GM03348 (cell line): ENCODE measurements at places on chromosomes 6 and 20.

GRCh38 chr6:88972504-88973423 lies 9.3 kb upstream of the RNGTT start:
- no peak for DNase-seq

DNA sequence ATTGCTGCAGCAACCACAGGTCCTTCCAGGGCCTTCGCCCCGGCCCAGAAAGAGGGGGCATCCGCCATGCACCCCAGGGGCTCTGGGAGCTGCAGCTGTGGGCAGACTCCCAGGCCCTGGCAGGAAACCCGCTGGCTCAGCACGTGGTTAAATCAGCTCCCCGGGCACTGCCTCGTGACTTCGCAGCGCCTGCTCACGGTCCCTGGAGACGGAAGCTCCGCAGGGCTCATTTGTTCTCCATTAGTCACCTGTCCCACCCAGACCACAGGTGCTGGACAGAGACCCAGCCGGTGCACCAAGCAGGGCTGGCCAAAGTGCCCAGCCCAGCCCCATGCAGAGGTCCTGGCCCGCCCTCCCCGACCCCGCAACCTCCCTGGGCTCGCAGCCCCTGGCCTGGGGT lies 14.7 kb downstream of the KCNQ2 start:
- peak; percentile 66 for DNase-seq

- DNase-seq, result no peak
Measured at GRCh38 chr6:153214436-153214835, 83.4 kb upstream of the RGS17 start.

DNA sequence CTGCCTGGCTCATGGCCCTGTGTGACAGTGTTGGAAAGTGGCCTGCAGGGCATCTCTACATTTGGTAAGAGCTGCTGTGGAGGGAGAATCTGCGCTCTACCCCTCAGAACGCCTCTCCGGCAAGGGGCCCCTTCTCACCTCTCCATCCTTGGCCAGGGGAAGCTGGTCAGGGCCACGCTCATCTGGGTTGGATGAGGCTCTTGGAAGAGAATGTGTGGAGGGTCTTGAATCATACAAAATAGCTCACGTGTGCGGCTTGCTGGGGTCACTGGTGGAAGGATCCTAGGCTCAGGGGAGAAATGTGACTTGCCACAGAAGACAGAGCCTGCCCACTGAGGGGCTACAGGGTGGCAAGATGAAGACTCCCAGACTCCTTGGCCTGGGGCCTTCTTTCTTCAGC lies 105.0 kb downstream of the SCML4 start:
- no peak for DNase-seq

- no peak for DNase-seq
Measured at GRCh38 chr6:130176378-130176777, 46.4 kb downstream of the SAMD3 start.

DNA sequence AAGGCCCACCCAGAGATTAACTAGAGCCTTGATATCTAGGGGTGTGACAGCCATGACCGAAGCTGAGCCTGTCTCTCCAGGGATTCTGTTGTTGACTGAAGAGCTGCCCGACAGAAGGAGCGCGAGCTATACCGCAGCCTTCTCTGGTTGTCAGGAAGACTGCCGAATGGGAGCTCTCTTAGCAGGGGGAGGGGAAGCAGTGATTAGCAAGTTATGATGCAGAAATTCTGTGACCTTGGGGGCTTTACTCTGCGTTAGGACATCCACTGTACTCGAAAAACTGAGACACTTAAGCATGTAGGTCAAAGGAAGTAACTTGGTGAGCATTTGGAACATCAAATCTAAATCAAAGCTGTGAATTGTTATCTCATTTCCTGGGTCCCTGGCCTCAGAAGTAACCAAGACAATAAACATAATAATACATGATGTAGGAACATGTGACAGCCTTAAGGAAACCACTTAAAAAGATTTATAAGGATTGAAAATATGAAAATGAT lies 84.7 kb downstream of the MAP3K4 start:
- no peak for DNase-seq

GRCh38 chr6:56916849-56917551 lies 37.9 kb upstream of the BEND6 start:
- no peak for DNase-seq

DNA sequence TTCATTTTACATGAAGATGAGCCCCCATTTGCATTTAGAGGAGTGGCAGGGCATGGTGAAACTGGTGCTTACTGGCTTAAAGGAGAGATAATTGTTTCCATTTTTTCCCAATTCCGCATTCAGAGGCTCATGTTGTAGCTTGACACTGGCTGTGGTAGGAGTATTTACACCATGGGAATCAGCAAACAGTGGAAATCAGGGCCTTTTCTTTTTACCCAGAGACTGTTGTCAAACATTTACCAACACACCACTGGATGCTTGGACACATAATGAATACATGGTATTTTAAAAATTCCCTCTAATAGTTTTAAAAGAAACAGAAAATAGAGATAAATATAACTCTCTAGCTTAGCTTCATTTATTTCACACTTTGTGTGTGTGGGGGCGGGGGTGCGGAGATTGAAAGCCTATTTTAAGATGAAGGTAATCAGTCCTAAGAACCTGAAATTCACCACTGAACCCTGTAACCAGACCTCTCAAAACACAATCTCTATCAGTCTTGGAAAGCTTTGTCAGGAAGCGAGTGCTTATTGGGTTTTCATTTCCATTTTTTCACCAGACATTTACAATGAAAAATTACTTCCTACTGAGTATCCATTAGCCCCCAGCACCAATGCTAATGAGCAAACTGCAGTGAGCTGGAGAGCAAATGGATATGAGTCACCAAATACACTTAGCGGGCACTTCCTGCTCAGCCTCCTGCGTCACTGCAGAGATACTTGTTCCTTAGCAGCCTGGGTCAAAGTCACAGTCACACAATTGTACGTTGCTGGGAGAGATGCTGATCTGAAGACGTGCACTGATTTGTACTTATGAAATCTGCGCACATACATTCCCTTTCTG lies 532.0 kb downstream of the BCKDHB start:
- peak; percentile 41 for DNase-seq

- DNase-seq, result no peak
Measured at GRCh38 chr20:40607927-40608326, 81.1 kb downstream of the MAFB start.

GRCh38 chr20:48769069-48769983 lies 58.5 kb downstream of the PREX1 start:
- no peak for DNase-seq

GRCh38 chr20:63306673-63307537 lies 13.9 kb downstream of the COL20A1 start:
- DNase-seq, result no peak

GRCh38 chr20:51958099-51959065 lies 156.1 kb upstream of the SALL4 start:
- no peak for DNase-seq

- no peak for DNase-seq
Measured at GRCh38 chr6:107823047-107823557, 1.0 kb downstream of the SCML4 start.

DNA sequence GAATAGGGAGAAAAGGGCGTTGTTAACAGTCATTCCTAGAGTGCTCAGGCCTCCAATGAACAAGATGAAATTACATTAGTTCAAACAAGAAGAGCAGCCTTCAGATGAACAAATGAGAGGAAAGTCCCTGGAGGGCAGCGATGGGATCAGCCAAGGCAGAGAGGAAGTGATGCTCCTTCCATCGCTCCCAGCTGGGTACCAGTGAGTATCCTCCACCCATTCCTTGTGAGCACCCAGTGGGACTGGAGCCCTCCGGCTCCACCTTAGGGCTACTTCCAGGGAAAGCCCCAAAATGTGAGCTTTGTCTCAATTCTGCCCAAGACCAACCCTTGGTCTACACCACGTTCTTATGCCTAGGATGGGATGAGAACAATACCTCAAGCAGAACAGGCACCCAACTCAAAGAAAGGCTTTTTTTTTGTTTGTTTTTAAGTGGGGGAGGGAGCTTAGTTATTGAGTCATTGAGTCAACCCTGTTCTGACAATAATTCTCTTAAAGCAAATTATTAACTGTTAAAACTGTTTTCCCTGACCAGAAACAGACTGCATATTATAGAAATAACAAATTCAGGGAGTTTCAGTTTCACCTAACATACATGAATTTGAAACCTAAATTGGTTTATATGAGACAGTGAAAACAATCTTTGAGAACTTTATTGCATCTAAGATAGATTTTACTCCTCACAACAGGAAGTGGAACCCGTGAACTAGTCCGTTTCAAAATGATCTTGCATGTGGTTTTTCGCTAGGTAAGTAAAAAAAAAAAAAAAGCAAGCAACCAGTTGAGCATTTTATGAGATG lies 106.9 kb downstream of the IPCEF1 start:
- no peak for DNase-seq

DNA sequence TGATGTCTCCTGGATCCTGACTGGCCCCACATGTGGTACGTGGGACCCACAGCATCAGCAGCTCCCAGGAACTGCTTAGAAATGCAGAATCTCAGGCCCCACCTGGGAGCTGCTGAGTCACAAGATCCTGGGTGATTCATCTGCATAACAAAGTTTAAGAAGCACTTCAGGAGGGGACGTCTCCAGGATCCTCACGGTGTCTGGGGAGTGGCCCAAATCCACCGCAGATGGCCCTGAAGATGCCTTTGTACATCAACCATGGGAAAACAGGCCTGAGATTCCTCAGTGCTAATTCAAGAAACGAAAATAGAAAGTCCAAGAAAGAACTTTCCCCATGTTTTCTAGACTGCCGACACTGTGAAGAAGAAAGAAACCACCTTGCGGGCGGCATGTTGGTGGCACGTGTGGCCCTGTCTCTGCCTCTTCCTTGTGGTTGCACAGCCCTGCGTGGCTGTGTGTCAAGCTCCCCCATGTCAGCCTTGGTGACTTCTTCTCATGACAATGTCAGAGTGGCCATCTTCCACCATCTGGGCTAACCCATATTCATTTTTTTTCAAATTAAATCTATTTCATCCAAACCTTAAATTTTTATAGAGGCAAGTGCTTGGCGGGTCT lies 26.1 kb downstream of the RRBP1 start:
- peak; percentile 64 for DNase-seq
